GM12864 (cell line): ENCODE measurements at places on chromosomes 16 and 17.

DNA sequence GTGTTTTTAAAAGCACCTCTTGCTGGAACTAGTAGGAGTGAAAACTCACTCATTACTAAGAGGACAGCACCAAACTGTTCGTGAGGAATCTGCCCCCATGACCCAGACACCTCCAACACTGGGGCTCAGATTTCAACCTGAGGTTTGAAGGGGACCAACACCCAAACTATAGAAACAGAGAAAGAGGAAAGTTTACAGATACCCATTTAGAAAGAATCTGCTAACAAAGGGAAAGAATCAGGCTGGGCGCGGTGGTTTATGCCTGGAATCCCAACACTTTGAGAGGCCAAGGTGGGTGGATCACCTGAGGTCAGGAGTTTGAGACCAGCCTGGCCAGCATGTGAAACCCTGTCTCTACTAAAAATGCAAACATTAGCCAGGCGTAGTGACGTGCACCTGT, 3.4 kb upstream of the CSNK1D start:
- no peak for DNase-seq

DNA sequence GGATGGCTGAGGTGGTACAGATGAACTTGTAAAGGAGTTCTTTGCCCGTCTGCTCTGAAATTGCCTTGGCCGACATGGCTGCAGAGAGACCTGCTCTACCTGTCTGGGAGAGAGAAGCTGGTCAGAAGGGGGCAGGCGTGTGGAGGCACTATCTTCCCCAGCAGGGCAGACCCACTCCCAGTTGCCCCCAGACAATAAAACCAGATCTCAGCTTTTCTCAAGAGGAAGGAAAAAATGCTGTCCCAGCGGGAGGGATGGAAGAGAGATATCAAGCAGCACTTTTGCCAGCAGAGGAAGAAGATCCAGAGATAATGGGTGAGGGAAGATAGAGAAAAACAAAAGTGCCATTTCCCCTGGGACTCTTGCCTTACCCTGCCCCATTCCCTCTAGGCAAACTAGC, 5.0 kb downstream of the ACLY start:
- DNase-seq, result no peak

DNA sequence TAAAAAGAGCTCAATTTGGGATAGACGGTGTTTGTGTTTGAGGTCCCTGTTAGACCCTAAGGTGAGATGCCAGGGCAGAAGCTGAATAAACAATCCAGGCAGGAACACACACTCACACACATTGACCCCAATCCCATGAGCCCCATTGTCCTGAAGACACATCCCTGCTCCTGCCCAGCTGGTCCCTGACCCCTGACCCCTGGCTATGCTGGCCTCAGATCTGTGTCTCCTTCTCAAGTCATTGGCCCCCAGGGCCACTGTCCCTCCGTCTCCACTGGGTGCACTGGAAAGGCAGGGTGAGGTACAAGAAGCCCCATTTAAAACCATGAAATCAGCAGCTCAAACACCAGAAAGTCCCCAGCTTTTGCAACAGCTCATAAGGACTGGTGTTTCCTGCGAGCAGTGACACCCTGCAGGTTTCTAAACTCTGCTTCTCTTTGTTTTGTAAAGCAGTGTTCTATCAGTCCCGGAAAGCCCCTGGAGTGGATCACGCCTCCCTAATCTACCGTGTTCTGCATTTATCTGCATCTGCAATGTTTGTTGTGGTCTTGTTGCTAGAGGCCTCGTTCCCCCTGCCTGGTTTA, 18.0 kb upstream of the ASGR2 start:
- DNase-seq, result peak; percentile 82

GRCh38 chr17:9566067-9566466, 9.6 kb downstream of the STX8 start:
- no peak for DNase-seq

- DNase-seq, result no peak
Observed at GRCh38 chr17:78526231-78527025, 50.8 kb downstream of the DNAH17 start.

GRCh38 chr17:14050616-14051015, 18.7 kb upstream of the COX10 start:
- no peak for DNase-seq

DNA sequence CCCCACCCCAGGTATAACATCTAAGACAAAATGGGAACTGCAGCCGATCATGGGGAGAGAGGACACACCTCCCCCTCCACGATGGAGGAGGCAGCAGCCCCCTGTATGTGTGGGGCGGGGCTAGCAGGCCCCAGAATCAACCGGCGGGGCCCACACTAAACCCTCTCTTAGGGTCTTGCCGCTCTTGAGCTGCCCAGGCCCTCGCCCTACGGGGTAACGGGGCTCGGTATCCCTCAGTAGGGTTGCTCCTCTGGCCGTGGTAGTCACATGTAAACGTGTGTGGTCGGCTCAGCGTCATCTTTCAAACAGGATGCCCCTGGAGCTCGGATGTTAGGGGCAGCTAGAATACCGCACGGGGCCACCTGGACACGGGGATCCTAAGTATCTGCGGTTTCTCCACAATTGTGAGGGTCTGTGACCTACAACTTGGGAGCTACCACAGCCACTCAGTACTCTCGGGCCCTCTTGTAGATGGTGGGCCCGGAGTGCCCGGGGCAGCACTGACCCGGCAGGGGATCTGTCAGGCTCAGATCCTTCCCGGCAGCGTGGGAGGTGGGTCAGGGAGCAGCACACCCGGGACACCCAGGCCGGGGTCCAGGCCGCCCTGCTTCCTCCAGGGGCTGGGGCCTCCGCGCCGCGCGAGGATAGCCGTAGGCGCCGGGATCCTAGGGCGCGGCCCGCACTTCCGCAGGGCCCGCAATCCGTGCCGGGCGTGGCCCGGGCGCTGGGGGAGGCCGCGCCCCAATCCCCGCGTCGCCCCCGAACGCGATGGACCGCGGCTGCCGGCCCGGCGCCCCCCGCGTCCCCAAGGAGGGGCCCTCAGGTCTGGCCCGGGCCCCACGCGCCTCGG, 781 bp downstream of the ARHGDIA start:
- no peak for DNase-seq

- DNase-seq, result no peak
Observed at GRCh38 chr16:83936581-83937165, 16.4 kb upstream of the OSGIN1 start.

DNA sequence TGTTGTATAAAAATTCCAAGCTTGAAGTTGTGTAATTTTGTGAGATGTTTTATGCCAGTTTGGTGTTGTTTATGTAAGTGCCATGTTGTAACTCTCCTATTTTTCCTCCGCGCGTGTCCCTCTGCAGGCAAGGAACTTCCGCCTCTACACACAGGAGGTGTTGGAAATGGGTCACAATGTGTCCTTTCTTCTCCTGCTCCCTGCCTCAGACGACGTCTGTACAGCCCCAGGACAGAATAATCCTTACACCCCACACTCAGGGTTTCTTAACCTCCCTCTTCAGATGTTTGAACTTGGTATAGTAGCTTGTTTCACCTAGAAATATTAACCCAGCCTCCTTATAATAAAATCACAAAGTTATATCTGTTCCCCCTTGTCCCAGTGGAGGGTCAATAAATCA, 111.3 kb upstream of the NOG start:
- no peak for DNase-seq

DNA sequence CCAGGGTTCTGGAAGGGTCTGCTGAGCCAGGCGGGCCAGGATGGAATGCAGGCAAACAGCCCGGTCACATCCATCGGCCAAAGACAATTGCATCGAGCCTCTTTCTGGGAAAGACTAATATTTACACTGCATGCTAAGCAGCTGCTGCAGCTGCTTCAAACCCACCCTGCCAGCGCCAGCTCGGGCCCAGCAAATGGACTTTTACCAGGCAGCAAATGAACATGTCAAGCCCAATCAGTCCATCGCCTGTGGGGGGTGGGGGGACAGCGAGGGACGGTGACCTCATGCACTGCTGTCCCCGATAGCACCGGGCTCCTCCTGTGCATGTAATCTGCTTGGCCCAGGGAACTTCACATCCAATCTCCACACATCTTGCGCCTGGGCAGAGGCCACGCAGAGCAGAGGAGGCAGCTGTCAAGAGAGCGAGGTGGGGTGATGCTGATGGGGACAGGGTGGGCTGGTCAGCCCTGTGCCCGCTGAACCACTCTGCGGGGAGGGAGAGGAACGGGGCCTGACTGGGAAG, 39.4 kb upstream of the CDH5 start:
- DNase-seq, result no peak

- no peak for DNase-seq
Observed at GRCh38 chr17:68851890-68852289, 103.3 kb downstream of the ABCA8 start.

GRCh38 chr16:11479916-11480315, 106.8 kb downstream of the LITAF start:
- DNase-seq, result no peak

DNA sequence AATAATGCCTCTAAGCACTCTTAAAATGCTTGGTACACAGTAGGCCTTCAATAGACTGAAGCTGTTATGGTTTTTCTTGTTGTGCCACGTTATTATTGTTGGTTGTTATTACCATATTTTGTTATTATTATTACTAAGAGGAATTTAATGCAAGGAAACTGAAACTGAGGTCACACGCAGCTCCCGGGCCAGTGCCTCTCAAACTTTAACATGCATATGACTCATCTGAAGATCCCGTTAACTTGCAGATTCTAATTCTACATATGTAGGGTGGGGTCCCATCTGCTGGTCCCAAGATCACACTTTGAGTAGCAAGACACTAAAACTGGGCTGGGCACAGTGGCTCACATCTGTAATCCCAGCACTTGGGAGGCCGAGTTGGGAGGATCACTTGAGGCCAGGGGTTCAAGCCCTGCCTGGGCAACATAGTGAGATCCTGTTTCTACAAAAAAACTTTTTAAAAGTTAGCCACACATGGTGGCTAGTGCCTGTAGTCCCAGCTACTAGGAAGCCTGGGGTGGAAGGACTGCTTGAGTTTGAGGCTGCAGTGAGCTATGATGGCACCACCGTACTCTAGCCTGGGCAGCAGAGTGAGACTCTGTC, 888 bp downstream of the ACSM5 start:
- DNase-seq, result peak; percentile 42

GRCh38 chr17:77375917-77376651, 235.3 kb downstream of the SEC14L1 start:
- DNase-seq, result no peak

DNA sequence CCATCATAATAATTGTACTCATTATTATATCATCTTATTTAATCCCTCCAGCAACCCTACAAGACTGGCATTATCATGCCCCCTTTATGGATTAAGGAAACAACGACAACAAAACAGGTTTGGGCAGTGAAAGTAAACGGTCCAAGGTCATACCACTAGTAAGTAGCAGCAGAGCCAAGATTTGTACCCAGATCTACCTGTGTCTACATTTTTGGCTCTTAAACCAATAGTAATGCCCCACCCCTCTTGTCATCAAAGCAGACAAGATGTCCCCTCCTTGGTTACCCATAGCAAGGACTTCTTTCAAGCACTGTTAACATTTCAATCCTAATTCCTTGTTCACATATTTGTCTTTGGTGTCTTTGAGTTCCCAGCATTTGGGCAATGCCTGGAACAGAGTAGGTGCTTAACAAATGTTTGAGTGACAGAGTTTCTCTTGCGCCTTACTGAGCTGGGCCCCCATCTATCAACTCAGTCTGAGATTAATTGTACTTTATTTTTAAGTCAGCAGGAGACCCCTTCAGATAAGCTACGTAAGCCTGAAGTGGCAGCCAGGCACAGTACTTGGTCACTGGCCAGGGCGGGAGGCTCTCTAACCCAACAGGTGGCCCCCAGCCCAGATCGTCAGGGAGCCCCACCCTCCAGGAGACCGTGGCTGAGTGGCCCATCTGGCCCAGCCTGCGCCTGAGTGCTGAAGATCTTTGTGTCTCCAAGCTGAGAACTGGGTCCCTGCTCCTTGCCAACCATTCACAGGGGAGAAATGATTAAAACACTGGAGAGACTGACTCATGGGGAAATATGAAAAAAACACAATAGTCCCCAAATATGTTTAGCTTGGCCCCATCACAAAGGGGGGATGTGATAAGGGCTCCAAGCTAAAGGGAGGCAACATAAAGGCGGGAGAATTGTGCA, 75.8 kb downstream of the AXIN2 start:
- no peak for DNase-seq

DNA sequence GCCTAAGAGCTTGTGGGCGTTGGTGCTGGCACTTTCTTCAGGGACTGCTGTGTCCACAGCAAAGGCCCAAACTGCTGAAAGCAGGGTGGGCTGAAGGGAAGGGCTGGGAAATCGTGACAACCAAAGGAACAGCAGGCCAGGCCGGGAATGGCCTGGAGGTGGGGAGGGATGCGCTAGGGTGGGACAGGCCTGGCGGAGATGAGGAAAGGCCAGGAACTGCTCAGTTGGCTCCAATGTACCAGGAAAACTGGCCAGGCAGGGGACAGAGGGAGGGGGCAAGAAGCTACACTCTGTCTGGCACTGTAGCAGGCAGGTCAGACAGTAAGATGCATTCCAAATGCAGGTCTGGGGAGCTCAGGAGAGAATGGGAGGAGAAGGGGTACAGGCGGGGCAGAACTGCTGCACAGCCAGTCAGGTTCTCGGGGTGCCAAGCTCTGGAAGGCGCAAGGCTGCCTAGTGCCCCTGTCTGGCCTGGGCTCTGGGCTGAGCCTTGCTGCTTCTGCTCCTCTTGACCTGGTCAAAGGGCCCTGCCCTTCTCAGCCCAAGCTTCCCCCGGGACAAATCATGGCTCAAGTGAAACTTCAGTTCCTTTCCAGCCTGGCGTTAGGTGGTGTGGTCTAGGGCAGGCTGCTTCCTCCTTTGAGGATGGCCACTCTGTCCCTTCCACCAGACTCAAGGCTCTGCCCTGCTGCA, 7.3 kb downstream of the PNMT start:
- no peak for DNase-seq

GRCh38 chr16:2968368-2968737, 795 bp upstream of the PAQR4 start:
- DNase-seq, result no peak

GRCh38 chr16:27470567-27471431, 68.8 kb downstream of the IL21R start:
- DNase-seq, result no peak

- no peak for DNase-seq
Observed at GRCh38 chr17:43416998-43417890, 18.5 kb downstream of the ARL4D start.

DNA sequence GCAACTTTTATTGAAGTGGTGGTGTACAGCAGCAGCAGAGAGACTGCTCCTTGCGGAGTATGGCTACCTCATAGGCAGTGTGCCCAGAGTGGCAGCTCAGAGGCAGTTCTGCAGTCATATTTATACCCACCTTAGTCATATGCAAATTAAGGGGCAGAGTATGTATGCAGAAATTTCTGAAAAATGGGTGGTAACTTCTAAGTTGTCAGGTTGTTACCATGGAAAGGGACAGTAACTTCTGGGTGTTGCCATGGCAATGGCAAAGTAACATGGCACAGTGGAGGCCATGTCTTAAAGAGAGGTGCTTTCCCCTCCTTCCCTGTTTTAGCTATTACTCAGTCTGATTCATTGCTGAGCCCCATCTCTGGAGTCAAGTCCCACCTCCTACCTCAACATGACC, 53.4 kb downstream of the MEOX1 start:
- DNase-seq, result peak; percentile 30

GRCh38 chr17:40219594-40220338, 662 bp downstream of the WIPF2 start:
- peak; percentile 0 for DNase-seq
